Endothelial cell of umbilical vein (primary cell): ENCODE measurements at places on chromosomes 5 and 9. TPM values are rescaled to one million over a fixed set of nuclear protein-coding genes. Genes with fewer than 3 reads are reported as not detected.

GRCh38 chr5:10743951-10744350 lies 17.1 kb downstream of the DAP start:
- H3K36me3 ChIP-seq: peaks cover 8% of the 10 kb centered on the region
- H3K27me3 ChIP-seq: no peaks in the 10 kb centered on the region
- H3K4me3 ChIP-seq: no peak overlapping the region
- H3K4me1 ChIP-seq: no peaks in the 10 kb centered on the region
- no peak for DNase-seq

DNA sequence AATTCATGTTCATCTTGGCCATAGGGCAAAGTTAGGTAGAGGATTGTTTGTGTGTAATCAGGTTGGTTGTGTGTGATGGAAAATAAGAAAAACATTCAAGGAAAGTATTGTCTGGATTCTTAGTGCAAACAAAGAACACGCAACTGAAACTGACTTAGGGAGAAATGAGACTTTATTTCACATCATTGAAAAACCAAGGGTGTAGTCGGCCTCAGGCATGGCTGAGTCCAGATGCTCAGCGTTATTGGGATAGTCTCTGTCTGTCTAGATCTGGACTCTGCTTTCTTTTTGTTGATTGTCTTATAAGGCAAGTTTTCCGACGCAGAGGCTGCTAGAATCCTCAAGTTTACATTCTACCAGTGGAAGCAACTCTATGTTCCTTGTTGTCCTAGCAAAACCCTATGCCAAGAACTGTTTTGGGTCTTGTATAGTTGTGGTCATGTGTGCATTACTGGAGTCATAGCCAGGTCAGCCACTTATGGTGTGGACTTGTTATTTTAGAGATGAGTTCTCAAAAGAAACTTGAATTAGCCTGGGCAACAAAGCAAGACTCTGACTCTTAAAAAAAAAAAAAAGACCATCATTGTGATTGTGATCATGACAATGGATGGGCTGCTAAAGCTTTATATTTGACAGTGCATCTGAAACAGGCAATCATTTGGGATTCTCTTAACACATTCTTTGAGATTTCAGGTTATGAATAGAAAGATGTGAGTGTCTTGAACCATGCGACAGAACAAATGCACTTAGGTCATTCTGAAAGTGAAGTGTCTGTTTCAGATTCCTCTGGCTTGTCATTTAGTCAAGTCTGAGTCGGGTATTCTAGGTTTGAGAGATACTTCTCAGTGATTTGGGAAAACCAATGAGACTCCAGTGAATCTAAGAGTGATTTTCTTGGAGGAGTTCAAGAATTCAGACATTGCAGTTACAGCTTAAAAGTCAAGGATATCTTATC lies 82.6 kb downstream of the DOCK2 start:
- H3K36me3 ChIP-seq: no peaks in the 10 kb centered on the region
- peaks cover 19% of the 10 kb centered on the region for H3K4me1 ChIP-seq
- no peak overlapping the region for H3K4me3 ChIP-seq
- DNase-seq: no peak
- H3K27ac ChIP-seq: no peak overlapping the region
- no peaks in the 10 kb centered on the region for H3K27me3 ChIP-seq

- H3K27me3 ChIP-seq: no peaks in the 10 kb centered on the region
- DNase-seq: no peak
- H3K4me1 ChIP-seq: no peaks in the 10 kb centered on the region
- H3K27ac ChIP-seq: no peak overlapping the region
Measured at GRCh38 chr9:126157423-126157822, 169.2 kb upstream of the MVB12B start.

- H3K36me3 ChIP-seq: no peaks in the 10 kb centered on the region
- H3K4me1 ChIP-seq: peaks cover 35% of the 10 kb centered on the region
- no peak for DNase-seq
- H3K27me3 ChIP-seq: peaks cover 64% of the 10 kb centered on the region
Measured at GRCh38 chr5:83475935-83476814, 4.6 kb downstream of the VCAN start.

GRCh38 chr5:93078082-93079038 lies 502.7 kb downstream of the NR2F1-AS1 start:
- peak overlapping the region; percentile 89 for H3K27ac ChIP-seq
- no peak overlapping the region for H3K4me3 ChIP-seq
- DNase-seq: peak; percentile 99
- peaks cover 18% of the 10 kb centered on the region for H3K4me1 ChIP-seq
- no peaks in the 10 kb centered on the region for H3K27me3 ChIP-seq
- no peaks in the 10 kb centered on the region for H3K36me3 ChIP-seq

C9orf153 gene
- 0.66 TPM in 1 of 2 replicates, not detected in the other for total RNA-seq

PKD2L2 gene
- total RNA-seq: not detected in 2 replicates

ALDH1A1 gene
- 220 and 287 TPM in 2 replicates for total RNA-seq

LMAN2 gene
- total RNA-seq: 151 and 160 TPM in 2 replicates
